WTC11 (cell line): ENCODE measurements at places on chromosomes 3 and 15. TPM values are rescaled to one million over a fixed set of nuclear protein-coding genes. Genes with fewer than 3 reads are reported as not detected.

DNA sequence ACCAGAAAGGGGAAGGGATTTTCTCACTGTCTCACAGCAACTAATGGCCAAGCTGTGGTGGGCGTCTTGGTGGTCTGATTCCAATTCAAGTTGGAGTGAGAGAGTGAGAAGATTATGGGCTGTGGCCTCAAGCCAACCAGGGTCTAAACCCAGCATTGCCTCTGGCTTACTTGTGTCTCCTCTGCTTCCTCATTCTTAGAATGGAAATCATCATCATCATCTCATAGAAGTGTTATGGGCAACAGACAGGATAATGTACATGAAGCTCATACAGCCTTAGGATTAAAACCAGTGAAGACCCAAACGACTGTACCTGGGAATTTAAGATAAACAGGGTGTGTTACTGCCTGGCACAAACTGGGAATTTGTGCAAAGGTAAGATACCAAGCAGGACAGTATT lies 29.1 kb upstream of the IREB2 start:
- DNase-seq = no peak
- 0 out of 2 replicates have a peak, but pooled peaks cover 6% of the 10 kb centered on the region for H3K4me1 ChIP-seq
- no peak overlapping the region for H3K27ac ChIP-seq
- no peaks in the 10 kb centered on the region for H3K36me3 ChIP-seq
- H3K27me3 ChIP-seq = no peaks in the 10 kb centered on the region
- no peak overlapping the region for H3K4me3 ChIP-seq

- H3K4me3 ChIP-seq = peak within 1 kb of the TSS; percentile 90
- peaks cover 18% of the 10 kb centered on the region for H3K4me1 ChIP-seq
- DNase-seq = peak; percentile 92
- H3K27ac ChIP-seq = peak within 1 kb of the TSS; percentile 91
- H3K36me3 ChIP-seq = no peaks in the 10 kb centered on the region
These were observed at the start of gene STIMATE for GRCh38 chr3:52897130-52898122. Gene STIMATE, minus strand, starts transcription at chr3:52897548. Its CDS starts 98 bp downstream, at chr3:52897450.

PRRT3 gene
- 9.2 to 11.5 TPM (median 11.4 TPM) in 3 replicates for total RNA-seq

DNA sequence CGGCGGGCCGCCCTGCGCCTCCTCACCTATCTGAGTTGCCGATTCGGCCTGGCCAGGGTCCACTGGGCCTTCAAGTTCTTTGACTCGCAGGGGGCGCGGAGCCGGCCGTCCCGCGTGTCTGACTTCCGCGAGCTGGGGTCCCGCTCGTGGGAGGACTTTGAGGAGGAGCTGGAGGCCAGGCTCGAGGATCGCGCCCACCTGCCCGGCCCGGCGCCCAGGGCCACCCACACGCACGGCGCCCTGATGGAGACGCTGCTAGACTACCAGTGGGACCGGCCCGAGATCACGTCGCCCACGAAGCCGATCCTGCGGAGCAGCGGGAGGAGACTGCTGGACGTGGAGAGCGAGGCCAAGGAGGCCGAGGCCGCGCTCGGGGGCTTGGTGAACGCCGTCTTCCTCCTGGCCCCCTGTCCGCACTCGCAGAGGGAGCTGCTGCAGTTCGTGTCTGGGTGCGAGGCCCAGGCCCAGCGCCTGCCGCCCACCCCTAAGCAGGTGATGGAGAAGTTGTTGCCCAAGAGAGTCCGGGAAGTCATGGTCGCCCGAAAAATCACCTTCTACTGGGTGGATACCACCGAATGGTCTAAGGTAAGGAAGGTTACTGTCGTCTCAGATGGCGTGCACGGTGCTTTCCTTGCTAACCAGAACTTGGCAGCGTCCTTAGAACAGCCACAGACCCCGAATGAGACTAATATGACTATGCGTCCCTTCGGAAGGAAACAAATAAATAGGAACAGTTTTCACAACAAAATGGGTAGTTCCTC lies 567 bp downstream of the TICRR start:
- H3K4me3 ChIP-seq = peak overlapping the region; percentile 96
- H3K27me3 ChIP-seq = no peaks in the 10 kb centered on the region
- DNase-seq = peak; percentile 44
- peaks cover 22% of the 10 kb centered on the region for H3K36me3 ChIP-seq
- peaks cover 29% of the 10 kb centered on the region for H3K4me1 ChIP-seq

SSUH2 gene
- 0.44 to 0.94 TPM (median 0.57 TPM) in 3 replicates for total RNA-seq

DNA sequence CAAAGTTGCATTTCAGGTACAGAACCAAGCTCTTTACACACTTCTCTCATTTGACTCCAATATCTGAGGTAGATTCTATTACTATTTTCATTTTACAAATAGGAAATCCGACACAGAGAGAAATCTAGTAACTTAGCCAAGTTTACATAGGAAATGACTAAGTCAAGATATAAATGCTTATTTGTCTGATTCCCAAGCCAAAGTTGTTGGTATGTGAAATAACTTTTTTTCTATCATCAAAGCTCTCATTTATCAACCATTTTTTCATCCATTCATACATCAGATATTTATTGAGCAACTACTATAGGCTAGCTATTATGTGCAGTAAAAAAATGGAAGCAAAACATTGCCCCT lies 89.2 kb upstream of the MITF start:
- no peak overlapping the region for H3K4me3 ChIP-seq
- H3K36me3 ChIP-seq = no peaks in the 10 kb centered on the region
- H3K4me1 ChIP-seq = 0 out of 2 replicates have a peak, but pooled peaks cover 7% of the 10 kb centered on the region

GRCh38 chr15:83850015-83850414 lies 196.1 kb downstream of the ADAMTSL3 start:
- no peaks in the 10 kb centered on the region for H3K36me3 ChIP-seq
- H3K27ac ChIP-seq = no peak overlapping the region
- no peaks in the 10 kb centered on the region for H3K4me1 ChIP-seq
- H3K4me3 ChIP-seq = no peak overlapping the region

GRCh38 chr3:123287051-123287961 lies 85.6 kb downstream of the SEC22A start:
- H3K4me3 ChIP-seq = no peak overlapping the region
- H3K36me3 ChIP-seq = peaks cover 45% of the 10 kb centered on the region
- H3K27ac ChIP-seq = no peak overlapping the region; the same call in 1 of the 2 replicates
- DNase-seq = no peak

DNA sequence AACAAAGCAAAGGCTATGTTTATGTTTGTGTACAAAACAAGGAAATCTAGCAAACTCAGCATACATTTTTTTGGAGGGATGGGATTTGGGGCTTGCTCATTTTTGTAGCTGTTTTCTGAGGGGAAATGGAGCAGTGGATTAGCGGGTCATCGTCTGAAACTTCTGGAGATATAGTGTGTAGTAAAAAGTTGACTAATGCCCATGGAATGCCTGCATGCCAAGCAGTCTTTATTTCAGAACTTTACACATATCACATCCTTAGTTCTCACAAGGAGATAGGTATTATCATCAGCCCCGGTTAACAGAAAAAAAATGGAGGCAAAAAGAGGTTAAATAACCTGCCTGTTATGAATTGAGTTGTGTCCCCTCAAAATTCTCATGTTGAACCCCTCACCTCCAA lies 47.1 kb downstream of the ATP13A4 start:
- peaks cover 6% of the 10 kb centered on the region for H3K4me1 ChIP-seq
- H3K4me3 ChIP-seq = no peak overlapping the region
- no peaks in the 10 kb centered on the region for H3K36me3 ChIP-seq
- H3K27me3 ChIP-seq = no peaks in the 10 kb centered on the region
- no peak overlapping the region for H3K27ac ChIP-seq

GRCh38 chr3:166877971-166878370 lies 502.1 kb downstream of the ZBBX start:
- DNase-seq = no peak
- H3K4me3 ChIP-seq = no peak overlapping the region
- no peak overlapping the region for H3K27ac ChIP-seq
- no peaks in the 10 kb centered on the region for H3K4me1 ChIP-seq

- H3K27me3 ChIP-seq = no peaks in the 10 kb centered on the region
- H3K36me3 ChIP-seq = peaks cover 57% of the 10 kb centered on the region
- H3K4me1 ChIP-seq = peaks cover 53% of the 10 kb centered on the region
- H3K27ac ChIP-seq = peak overlapping the region; percentile 97
- no peak overlapping the region for H3K4me3 ChIP-seq
These were observed 2.6 kb upstream of the RBM15B start for GRCh38 chr3:51388286-51389029.

PLA2G4E gene
- total RNA-seq = 0.02 TPM in 1 of 3 replicates, not detected in the others

GOLGA6D gene
- 2.1 to 2.6 TPM (median 2.6 TPM) in 3 replicates for total RNA-seq

- no peaks in the 10 kb centered on the region for H3K36me3 ChIP-seq
- no peak overlapping the region for H3K27ac ChIP-seq
- no peak for DNase-seq
- no peaks in the 10 kb centered on the region; the same call in none of the 2 replicates for H3K27me3 ChIP-seq
These were observed 12.3 kb upstream of the COL6A6 start for GRCh38 chr3:130504701-130505100.

- no peak overlapping the region for H3K27ac ChIP-seq
- H3K27me3 ChIP-seq = no peaks in the 10 kb centered on the region
- no peak overlapping the region for H3K4me3 ChIP-seq
- no peaks in the 10 kb centered on the region for H3K36me3 ChIP-seq
These were observed 54.7 kb upstream of the PPARG start for GRCh38 chr3:12234192-12234591.

- no peak for DNase-seq
- no peak overlapping the region for H3K27ac ChIP-seq
- H3K4me3 ChIP-seq = no peak overlapping the region
- no peaks in the 10 kb centered on the region for H3K27me3 ChIP-seq
These were observed 342.0 kb upstream of the NR2F2 start for GRCh38 chr15:95988574-95988887.

GOLGA6L7 gene
- not detected in 3 replicates for total RNA-seq

GRCh38 chr15:84702961-84703482 lies 12.9 kb downstream of the SEC11A start:
- no peaks in the 10 kb centered on the region for H3K36me3 ChIP-seq
- H3K27me3 ChIP-seq = no peaks in the 10 kb centered on the region
- no peak overlapping the region for H3K4me3 ChIP-seq
- no peak for DNase-seq

- H3K4me1 ChIP-seq = peaks cover 11% of the 10 kb centered on the region
- no peaks in the 10 kb centered on the region for H3K36me3 ChIP-seq
- no peak for DNase-seq
- no peak overlapping the region for H3K4me3 ChIP-seq
These were observed 33.7 kb upstream of the SYNM start for GRCh38 chr15:99071091-99071680.

KCNMB3 gene
- 1.7 to 2.3 TPM (median 2.2 TPM) in 3 replicates for total RNA-seq

- no peak for DNase-seq
- H3K4me1 ChIP-seq = peaks cover 3% of the 10 kb centered on the region; the same call in 1 of the 2 replicates
- no peak overlapping the region for H3K27ac ChIP-seq
- H3K4me3 ChIP-seq = no peak overlapping the region
- H3K36me3 ChIP-seq = peaks cover 7% of the 10 kb centered on the region
These were observed 91.6 kb downstream of the CACNA2D3 start for GRCh38 chr3:54213907-54214306.

- peak within 1 kb of the TSS; percentile 70 for H3K4me3 ChIP-seq
- H3K27ac ChIP-seq = no peak within 1 kb of the TSS
- DNase-seq = peak; percentile 59
- peaks cover 50% of the 10 kb centered on the region for H3K27me3 ChIP-seq
- no peaks in the 10 kb centered on the region for H3K36me3 ChIP-seq
These were observed at the start of gene PODXL2 for GRCh38 chr3:127628788-127629466. Gene PODXL2, plus strand, starts transcription at chr3:127629185. Its CDS starts 35 bp downstream, at chr3:127629220.

GRIP2 gene
- total RNA-seq = 11.4 to 12.0 TPM (median 11.7 TPM) in 3 replicates

DNA sequence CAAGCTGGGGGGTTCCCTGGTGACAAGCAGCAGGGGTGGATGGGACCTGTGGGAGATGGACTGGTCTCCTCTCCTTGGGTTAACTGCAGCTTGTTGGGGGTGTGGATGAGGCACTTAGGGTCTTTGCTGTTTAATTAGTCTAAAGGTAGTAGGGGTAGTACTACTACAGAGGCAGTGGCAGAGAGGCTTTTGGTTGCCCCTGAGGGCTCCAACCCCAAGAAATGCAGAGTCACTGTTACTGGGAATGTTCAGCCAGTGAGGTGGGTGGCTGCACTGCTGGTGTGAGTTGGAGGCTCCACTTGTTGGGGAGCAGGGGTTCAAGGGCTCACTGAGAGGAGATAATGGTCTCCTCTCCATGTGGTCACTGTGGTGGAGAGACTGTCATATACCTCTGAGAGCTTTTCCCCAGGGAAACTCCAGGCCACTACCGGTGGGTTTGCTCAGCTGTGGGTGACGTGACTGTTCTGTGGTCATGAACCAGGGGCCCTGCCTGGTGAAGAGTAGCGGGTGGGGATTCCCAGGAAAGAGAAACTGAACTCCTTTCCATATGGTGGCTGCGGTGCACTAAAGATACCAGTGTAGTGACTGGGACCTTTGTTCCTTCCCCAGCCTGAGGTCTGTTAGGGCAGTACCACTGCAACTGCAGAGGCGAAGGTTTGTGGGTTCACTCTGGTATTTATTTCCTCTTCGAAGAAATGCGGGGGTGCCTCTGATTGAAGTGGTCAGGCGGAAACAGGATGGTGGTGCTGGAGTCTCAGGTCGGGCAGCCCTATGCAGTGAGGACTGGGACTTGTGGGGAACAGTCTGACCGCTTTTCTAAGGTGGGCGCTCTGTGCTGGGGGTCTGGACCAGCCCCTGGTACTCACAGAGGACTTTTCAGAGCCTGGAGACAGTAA lies 68.9 kb upstream of the TNFSF10 start:
- H3K36me3 ChIP-seq = no peaks in the 10 kb centered on the region
- no peaks in the 10 kb centered on the region for H3K4me1 ChIP-seq
- no peak overlapping the region for H3K27ac ChIP-seq
- no peak overlapping the region for H3K4me3 ChIP-seq
- no peaks in the 10 kb centered on the region for H3K27me3 ChIP-seq
